Epithelial cell of prostate (primary cell): ENCODE measurements at places on chromosomes 2 and 18.

DNA sequence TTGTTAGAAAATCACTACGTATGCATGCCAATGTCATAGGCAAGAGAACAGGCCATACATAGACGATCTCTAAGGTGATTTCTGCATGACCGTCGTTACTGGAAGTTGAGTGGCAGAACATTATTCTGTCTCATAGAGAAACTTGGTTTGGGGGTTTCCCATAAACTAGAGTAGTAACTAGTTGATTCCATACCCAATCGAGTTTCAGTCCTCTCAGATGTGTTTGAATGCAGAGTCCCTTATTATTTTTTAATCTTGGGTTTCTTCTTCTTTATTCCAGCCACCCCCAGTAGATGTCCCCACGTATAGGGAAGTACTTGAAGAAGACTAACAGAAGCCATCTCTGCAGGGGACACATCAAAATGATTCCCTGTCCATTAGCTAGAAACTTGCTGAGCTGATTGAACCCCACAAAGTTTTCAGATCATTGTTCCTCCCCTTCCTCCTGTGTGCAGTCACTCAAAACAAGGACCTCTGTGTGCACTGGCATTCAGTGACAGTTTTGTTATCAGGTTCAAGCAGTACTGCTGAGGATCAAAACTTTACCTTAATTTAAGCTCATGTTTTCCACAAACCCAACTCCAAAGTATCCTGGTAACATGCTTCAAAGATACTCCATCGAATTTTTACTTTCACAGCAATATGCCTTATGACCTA, 68.4 kb upstream of the CDCA7 start:
- DNase-seq = no peak

GRCh38 chr18:56312551-56313335, 325.6 kb downstream of the TXNL1 start:
- no peak for DNase-seq

DNA sequence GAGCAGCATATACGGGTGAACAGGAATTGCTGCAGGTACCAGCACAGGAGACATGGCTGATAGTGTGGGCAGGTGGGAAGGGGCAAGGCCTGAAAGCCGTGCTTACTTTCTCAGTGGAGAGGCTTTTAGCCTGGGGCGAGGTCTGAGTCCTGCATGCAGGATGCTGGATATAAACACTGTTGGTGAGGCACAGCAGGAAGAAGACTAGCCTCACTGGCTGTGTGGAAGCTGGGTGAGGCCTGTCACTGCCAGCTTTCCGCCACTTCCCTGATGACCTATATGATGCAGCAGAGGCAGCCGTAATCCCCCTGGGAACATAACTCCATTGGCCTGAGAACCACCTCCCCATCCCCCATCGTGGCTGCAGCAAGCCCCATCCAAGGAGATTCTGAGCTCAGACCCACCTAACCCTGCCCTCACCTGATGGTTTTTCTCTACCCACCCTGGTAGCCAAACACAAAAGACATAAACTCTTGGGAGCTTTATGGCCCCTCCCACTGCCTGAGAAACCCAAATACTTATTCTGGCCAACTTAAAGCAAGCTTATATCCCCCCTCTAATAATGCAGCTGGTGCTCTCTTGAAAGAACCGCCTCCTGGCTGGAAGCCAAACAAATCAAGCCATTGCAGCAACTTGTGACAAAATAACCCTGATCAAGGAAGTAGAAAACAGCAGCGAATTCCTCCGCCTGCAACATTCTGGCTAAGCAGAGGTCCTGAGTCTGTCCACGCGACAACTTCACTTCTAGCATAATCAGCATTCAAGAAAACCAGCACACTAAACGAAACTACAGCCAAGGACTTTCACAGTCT, 54.6 kb upstream of the DSC1 start:
- DNase-seq = no peak

- DNase-seq = no peak
Observed at GRCh38 chr2:204665207-204665606, 119.9 kb downstream of the PARD3B start.

GRCh38 chr2:159890551-159891266, 92.7 kb upstream of the CD302 start:
- DNase-seq = no peak

DNA sequence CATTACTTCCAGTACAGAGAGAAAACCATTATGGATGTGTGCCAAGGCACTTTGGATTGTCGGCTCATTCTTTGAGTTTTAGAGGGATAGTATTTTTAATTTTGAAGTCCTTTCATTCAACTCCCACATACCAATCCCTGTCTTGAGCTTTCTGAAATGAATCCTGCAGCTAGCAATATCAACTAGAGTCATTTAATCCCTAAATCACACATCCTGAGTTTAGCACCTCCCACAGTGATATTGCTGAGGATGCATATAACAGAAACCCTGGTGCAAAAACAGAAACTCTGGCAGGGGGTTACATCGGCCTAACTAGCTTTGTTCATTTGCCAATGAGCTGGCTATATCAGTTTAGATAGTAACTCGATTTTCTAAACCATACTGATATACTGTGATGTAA, 427.3 kb downstream of the LRP1B start:
- no peak for DNase-seq

- peak; percentile 26 for DNase-seq
Observed at GRCh38 chr18:21163647-21164547, 52.3 kb upstream of the ROCK1 start.

- no peak for DNase-seq
Observed at GRCh38 chr2:218028189-218028495, 25.3 kb upstream of the TNS1 start.

GRCh38 chr2:88959480-88960204, 268.2 kb downstream of the RPIA start:
- DNase-seq = no peak

DNA sequence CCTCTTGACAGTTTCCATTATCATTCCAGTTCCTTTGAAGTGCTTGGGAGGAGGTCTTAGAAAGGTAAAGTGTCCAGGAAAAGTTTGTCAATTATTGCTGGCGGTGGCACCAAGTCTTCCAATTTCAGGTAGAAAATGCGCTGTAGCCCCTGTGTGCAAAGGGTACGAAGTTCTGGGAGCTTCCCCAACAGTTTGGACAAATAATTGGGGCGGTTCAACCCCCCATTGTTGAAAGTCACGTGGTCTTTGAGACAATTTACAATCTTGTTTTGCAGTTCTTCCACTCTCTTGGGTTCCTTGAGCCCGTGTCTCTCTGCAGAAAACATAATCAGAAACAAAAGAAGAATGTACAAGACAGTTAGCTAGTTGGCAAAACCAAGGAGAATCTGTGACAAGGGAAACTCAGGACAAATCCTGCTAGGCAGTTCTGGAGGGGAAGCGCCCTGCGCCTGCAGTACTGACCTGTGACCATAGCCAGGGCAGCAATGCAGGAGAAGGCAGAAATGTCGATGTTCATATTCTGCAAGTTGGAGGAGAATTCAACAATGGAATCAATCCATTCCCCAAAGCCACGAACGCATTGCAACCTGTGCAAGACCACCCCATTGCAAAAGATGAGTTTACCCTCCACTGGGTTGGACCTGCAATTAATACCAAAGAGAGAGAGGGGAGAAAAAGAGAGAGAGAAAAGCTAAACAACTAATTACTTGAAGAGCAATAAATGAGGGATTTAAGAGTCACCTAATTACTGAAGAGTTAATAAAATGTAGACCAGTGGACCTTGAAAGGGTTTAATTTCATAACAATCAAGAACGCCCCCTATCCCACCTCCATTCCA, 6.6 kb downstream of the NR4A2 start:
- no peak for DNase-seq

- DNase-seq = no peak
Observed at GRCh38 chr2:118643294-118643693, 204.2 kb downstream of the EN1 start.

DNA sequence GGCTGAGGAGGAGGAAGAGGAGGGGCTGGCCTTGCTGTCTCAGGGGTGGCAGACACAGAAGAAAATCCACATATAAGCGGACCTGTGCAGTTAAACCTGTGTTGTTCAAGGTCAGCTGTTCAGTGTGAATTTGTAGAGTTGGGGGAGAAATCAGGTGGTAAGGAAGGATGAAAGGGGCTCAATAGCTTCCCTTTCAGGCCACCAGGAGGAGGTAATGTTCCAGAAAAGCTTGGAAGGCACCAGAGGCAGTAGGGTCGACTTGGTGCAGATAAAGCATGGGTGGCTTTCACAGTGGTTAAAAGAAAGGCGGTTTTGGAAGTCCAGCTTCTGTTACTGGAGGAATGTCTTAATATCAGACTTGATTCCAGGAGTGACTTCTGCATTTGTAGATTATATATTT, 167.4 kb downstream of the THSD7B start:
- no peak for DNase-seq

DNA sequence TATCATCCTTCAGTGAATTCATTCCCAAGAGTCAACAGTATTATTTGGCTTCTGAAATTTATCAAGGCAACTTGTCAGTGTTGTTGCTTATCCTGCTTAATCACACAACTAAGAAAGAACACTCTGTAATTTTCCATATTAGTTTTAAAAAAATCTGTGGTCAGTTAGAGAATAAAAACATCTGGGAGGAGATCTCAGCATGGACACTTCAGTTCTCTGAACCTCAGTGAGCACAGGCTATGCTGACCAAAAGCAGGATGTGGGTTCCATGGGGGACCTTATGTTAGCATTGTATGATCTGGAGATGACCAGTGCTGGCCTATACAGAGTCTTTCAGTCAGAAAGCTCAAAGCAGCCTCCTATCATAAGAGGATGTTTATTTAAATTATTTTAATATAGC, 79.1 kb upstream of the KLHL14 start:
- DNase-seq = no peak

DNA sequence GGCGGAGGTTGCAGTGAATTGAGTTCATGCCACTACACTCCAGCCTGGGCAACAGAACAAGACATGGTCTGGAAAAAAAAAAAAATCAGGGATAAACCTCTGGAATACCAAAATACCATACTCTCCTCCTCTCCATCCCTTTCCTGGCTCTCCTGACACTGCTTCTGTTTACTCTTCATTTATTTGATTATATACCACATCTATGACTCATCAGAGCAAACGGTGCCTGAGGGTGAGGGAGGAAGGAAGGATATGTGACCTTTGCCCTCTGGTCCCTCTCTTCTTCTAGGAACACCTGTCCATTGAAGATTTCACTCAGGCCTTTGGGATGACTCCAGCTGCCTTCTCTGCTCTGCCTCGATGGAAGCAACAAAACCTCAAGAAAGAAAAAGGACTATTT, 30.0 kb downstream of the VIL1 start:
- no peak for DNase-seq

GRCh38 chr2:234770031-234770506, 181.7 kb upstream of the SH3BP4 start:
- no peak for DNase-seq

- no peak for DNase-seq
Observed at GRCh38 chr2:121284463-121285449, at the start of gene TFCP2L1. Gene TFCP2L1 (minus strand): TSS chr2:121285202. CDS start chr2:121285109, 93 bp downstream.

DNA sequence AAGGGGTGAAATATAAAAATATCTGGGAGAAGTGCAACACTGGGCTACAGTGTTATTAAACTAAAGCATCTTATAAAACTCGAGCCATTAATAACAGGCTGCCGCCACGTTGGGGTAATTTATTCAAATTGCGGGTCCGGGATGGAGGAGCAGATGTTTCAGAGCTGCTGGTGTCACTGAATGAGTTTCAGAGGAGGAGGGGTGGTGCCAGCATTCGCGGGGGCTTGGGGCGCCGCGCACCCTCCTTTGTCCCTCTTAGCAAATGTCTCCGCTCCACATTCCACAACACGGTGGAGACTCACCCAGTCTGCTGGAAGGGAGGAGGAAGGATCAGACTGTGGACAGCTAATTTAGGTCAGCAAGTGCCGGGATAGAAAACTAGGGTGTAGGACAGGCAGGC, 260.5 kb downstream of the CELF4 start:
- DNase-seq = no peak

DNA sequence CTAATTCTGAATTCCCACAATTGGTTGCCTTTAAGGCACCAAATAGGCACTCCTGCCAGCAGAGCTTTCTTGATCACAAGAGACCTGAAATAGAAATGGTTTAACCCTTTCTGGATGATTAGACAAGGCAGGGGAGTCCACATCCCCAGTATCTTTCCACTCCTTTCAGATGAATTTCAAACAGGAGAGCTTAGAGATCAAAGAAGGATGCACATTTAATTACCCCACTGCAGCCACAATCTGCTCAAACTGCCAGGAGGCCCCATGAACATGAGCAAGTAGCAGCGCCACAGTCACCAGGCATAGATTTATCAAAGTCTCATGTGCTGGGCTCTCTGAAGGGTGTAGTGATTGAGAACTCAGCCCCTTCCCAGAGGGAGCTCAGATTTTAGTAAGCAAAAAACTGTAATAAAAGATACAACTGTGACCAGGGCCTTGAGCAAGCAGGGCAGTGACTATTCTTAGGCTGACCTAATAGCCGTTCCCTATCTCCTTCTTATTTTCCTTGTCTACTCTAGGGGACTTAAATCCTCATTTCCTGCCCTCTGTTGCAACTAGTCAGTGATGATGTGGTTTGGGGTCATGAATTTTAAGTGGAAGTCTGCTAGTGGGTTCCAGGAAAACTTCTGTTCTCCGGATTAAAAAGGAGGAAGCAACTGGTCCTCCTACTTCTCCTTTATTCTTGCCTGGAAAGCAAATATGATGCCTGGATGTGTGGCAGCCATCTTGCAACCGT, 53.7 kb downstream of the SLC4A3 start:
- no peak for DNase-seq

GRCh38 chr2:9255416-9255815, 48.8 kb downstream of the ASAP2 start:
- DNase-seq = no peak

- DNase-seq = no peak
Observed at GRCh38 chr18:65990944-65991708, 240.3 kb downstream of the CDH7 start.

- DNase-seq = no peak
Observed at GRCh38 chr2:74033375-74033774, 48.7 kb downstream of the TET3 start.

- DNase-seq = no peak
Observed at GRCh38 chr2:38528008-38528442, 74.7 kb downstream of the HNRNPLL start.

GRCh38 chr2:172919732-172920131, 155.9 kb upstream of the MAP3K20 start:
- no peak for DNase-seq

GRCh38 chr2:44131177-44131576, 37.5 kb upstream of the PPM1B start:
- no peak for DNase-seq

GRCh38 chr2:215722986-215723630, 287.2 kb upstream of the FN1 start:
- no peak for DNase-seq
